Germinal center (tissue), 1 donor: ENCODE measurements at places on chromosomes 7 and 10.

- no peak for DNase-seq
Observed at GRCh38 chr7:155198901-155199845, 98.5 kb upstream of the INSIG1 start.

- no peak for DNase-seq
Observed at GRCh38 chr10:20300735-20301134, 484.5 kb downstream of the PLXDC2 start.

GRCh38 chr10:9443758-9444157 is 1389.3 kb downstream of the GATA3 start:
- DNase-seq = no peak

- DNase-seq = no peak
Observed at GRCh38 chr10:75565286-75566251, 134.1 kb downstream of the LRMDA start.

- DNase-seq = no peak
Observed at GRCh38 chr10:67861750-67862432, 22.6 kb upstream of the SIRT1 start.

- DNase-seq = no peak
Observed at GRCh38 chr10:43057831-43058340, 19.0 kb upstream of the RET start.

GRCh38 chr10:124906551-124907001 is 35.3 kb upstream of the ZRANB1 start:
- DNase-seq = no peak

- DNase-seq = no peak
Observed at GRCh38 chr10:9828110-9828509, 1189.6 kb upstream of the CELF2 start.

GRCh38 chr10:48461623-48462481 is 143.0 kb downstream of the ARHGAP22 start:
- DNase-seq = no peak

DNA sequence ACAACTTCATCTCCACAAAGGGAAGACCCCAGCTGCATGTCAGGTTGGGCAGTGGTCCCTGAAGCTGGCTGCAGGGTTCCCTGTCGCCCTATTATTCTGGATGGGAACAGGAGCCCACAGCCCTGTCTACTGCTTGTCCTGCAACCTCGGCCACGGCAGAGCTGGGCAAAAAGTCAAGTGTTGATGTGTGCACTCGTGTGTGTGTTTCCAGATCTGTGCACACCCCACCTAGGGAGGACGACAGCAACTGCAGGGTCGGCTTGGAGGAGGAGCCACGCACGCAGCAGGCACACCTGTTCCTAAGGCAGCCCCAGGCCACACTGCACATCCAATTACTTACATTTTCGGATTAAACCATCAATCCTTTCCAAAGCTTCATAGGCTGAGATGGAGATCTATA is 23.6 kb downstream of the PITRM1 start:
- no peak for DNase-seq

- DNase-seq = no peak
Observed at GRCh38 chr7:55644567-55644966, 72.3 kb upstream of the VOPP1 start.

GRCh38 chr7:66627151-66627681 is 1.5 kb upstream of the KCTD7 start:
- DNase-seq = peak; percentile 38

DNA sequence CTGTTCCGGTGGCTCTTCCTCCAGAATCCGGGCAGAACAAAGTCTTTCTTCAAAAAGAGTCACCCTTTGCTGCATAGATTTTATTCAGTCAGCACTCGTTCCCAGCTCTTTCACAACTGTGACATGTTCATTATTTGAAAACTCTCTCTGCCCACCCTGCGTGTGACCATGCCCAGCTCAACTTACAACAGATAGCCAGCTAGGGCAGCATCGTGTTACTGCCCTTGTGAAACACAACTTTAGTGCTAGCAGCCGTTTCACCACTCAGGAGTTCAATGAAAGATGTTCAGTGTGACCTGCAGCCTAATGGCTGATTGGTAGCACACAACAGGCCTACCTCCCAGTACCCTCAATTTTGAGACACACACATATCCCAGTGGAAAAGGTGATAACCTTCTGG is 57.9 kb downstream of the ZNF438 start:
- no peak for DNase-seq

GRCh38 chr7:100488333-100489095 is 4.8 kb downstream of the NYAP1 start:
- DNase-seq = no peak

DNA sequence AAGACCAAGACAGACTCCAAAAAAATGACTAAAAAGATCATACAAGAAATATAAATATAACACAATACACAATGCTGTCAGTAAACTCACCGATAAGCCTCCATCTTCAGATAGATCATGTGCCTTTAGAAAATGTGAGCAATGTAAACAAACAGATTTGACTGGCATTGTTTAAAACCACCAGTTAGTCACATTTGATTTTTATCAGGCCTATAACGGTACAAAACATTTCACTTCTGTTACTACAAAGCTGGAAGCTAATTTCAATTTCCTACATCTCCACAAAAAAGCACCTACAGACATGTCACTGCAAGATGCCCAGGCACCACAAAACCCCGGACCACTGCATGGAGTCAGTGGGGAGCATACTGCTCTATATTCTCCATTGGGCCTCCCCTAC is 18.9 kb downstream of the SGMS1 start:
- no peak for DNase-seq

DNA sequence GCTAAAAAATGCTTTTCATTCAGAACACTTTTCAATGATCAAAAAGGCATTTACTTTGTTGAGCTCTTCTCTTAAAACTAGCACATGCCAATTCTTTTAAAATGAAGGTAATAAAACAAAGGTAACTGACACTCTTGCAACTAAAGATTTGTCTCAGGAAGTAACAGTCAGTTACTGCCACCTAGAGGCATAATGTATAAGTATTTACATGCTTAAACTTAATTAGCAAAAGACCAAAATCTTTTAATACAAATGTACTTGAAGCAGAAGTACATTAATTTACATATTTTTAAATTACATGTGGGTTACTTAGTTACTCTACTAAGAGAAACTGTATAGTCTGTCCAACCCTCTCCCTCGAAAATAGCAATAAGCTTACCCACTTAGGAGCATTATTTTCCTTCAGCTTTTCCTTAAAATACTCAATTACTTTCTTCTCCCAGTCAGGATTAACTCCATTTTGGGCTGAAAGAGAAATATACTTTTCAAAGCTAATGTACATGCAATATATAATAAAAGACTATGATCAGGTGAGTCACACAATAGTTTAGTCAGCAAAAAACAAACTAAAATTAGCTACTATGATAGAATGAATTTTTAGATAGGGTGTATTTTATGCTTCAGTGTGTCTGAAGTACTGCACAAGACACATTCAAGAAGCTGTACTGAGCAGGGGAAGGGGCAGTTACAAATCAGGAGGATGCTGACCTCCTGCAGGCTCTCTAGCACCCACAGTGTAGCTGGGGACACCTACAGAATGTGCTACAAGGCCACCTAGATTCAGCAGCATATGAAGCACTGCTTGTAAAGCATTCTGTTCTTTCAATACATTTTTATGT is 13.0 kb downstream of the MCMBP start:
- peak; percentile 51 for DNase-seq

GRCh38 chr10:128825626-128826025 is 641.4 kb upstream of the MGMT start:
- no peak for DNase-seq

DNA sequence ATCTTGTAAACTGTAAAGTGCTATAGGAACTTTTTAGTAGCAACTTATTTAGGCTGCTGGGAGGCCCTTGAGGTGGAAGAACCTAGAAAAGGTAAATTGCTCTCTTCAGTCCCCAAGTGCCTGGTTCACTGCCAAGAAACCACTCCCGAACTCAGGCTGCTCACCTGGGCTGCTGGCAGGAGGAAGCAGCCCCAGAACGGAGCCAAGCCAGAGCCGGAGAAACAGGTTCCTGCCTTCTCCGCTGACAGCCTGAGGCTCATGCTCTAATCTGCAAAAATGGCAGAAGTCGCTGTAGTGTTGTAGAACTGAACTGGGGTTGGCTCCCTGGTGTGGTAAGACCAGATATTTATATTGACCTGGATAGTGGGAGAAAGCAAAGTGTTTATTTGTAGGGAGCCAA is 136.0 kb downstream of the CUL2 start:
- no peak for DNase-seq

GRCh38 chr10:3239920-3240894 is 67.6 kb upstream of the PITRM1 start:
- no peak for DNase-seq

GRCh38 chr7:111266613-111267012 is 175.7 kb downstream of the LRRN3 start:
- no peak for DNase-seq

DNA sequence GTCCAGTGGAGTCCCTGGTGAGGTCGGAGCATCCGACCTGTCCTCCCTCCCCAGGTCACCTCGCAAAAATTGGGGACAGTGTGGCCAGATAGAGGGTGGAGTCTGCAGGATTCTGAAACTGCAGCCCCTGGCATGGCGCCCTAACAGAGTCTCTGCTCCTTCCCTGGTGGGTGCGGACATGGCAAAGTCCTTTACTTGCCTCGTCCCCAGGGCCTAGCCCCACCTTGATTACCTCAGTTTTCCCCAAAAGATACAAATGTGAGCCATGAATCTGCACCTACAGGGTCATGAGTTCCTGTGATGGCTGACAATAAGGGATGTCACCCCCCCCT is 47.7 kb downstream of the NPVF start:
- DNase-seq = no peak

DNA sequence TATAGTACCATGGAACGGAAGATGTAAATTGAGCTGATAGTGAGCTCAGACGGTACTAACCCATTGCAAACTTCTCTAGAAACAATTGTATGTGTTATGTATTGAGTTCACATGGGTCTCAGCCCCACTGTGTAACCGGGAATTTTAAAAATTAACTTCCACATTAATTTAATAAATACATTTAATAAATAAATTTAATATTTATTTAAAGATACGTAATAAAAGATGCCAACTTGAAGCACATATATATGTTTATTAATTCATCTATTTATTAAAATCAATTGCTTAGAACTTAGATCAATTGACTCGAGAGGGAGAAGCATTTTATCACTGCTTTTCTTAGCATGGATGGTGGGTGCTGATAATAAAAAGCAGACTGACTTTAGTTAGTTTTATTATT is 170.1 kb upstream of the NPVF start:
- DNase-seq = no peak

- DNase-seq = no peak
Observed at GRCh38 chr10:6953271-6953801, 373.3 kb upstream of the PRKCQ start.

DNA sequence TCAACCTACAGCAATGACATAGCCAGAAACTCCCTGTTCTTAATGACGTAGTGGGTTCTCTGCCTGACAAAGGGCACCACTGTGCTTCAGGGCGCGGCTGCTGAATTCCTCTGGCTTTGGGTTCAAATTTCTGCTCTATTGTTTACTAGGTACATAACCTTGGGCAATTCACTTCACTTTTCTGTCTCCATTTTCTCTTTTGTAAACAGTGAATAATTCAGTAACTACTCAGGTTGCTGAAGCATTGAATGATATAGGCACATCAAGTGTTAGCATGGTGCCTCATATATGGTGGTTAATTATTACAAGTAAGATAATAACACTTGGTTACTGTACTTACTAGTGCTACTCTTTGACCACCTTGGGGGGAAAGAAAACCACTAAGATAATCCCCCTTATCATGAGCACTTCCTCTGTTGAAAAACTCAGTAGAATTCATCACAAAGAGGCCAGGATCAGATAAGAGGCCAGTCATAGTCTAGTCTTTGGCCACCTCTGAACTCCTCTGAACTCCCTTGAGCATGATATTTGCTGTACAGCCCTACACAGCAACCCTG is 92.0 kb upstream of the AHR start:
- no peak for DNase-seq

DNA sequence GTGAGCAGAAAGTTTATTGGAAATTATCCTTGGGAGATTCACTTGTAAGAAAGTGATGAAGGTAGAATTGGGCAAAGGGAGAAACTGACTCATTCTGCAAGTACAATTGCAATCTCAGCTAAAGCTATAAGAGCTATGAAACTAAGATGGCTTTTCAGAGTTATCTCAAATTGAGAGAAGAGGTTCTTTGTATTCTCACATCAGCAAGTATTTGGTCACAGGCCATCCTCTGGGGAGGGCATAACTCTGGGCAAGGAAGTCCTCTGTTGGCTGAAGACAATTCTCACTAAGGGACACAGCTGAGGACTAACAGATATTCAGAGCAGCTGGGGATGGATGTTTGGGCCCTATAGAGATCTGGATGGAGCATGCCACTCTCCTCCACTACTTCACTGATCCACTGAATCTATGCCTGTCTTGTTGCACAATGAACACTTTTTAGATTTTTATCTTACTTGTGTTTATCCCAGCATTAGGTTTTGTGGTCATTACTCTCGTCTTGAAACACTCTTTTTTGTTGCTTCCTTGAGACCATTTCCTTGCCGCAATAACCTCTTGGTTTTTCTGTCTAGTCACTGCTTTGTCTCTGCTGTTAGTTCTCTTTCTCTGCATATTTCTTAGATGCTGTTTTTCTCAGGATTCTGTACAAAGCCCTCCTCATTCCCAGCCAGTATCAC is 115.1 kb downstream of the GNAI1 start:
- DNase-seq = no peak

- no peak for DNase-seq
Observed at GRCh38 chr7:80275192-80275605, 140.6 kb downstream of the GNAI1 start.

GRCh38 chr10:21771219-21771618 is 232.3 kb downstream of the DNAJC1 start:
- DNase-seq = no peak

- peak; percentile 81 for DNase-seq
Observed at GRCh38 chr10:79243181-79244067, 103.8 kb upstream of the PPIF start.

GRCh38 chr10:63832686-63833085 is 311.5 kb downstream of the REEP3 start:
- no peak for DNase-seq

DNA sequence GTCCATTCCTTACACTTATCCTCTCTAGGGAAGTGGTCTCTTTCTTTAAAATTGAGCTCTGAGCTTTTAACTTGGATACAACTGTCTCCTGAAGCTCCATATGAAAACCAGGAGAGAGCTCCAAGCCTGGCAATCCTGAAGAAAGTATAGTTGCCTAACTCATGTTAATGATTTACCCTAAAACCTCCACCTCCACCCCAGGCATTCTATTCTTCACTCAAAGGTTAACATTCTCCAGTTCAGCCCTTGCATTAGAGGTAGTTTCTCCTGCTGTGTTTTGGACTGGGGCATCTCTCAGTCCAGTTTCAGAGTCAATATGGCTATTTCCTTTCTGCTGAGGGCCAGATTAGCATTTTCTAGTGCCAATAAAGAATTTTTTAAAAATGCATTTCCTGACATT is 195.5 kb downstream of the SLC25A13 start:
- DNase-seq = no peak

DNA sequence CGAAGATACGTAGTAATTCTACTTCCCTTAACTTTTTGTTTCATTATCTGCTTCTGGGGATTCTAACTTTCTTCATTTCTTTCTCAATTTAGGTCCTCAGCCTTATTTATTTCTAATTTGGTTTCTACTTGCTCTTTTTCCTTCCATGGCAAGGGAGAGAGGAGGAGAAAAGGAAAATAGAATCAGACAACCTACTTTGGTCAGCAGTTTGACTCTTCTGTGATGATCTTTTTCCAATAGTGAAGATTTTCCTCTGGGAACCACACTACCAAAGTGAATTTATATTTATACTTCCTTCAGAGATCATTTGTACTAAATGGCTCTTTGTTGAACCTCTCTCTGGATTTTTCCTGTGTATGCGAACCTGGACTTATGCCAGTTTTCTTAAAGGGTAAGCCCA is 90.2 kb downstream of the TMEM26 start:
- no peak for DNase-seq
